Spleen (tissue), 13 donors: ENCODE measurements at places on chromosomes 12 and 14. TPM values are rescaled to one million over a fixed set of nuclear protein-coding genes. Genes with fewer than 3 reads are reported as not detected.

DNA sequence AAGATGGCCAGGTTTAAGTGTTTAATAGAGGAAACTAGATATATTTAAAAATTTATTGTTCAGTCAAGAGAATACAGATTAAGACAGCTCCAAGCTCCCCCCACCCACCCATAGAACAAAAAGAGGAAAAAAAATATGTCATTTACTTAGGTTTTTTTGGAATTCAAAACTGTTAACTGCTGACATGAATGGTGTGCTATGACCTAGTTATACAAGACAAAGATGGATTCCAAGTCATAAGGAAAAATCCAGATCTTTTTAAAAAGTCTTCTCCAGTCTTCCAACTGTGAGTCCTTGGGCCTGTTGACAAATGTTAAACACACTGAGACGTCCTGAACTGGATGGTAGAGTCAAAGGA is 1.3 kb upstream of the SETD1B start:
- no peak for DNase-seq

DNA sequence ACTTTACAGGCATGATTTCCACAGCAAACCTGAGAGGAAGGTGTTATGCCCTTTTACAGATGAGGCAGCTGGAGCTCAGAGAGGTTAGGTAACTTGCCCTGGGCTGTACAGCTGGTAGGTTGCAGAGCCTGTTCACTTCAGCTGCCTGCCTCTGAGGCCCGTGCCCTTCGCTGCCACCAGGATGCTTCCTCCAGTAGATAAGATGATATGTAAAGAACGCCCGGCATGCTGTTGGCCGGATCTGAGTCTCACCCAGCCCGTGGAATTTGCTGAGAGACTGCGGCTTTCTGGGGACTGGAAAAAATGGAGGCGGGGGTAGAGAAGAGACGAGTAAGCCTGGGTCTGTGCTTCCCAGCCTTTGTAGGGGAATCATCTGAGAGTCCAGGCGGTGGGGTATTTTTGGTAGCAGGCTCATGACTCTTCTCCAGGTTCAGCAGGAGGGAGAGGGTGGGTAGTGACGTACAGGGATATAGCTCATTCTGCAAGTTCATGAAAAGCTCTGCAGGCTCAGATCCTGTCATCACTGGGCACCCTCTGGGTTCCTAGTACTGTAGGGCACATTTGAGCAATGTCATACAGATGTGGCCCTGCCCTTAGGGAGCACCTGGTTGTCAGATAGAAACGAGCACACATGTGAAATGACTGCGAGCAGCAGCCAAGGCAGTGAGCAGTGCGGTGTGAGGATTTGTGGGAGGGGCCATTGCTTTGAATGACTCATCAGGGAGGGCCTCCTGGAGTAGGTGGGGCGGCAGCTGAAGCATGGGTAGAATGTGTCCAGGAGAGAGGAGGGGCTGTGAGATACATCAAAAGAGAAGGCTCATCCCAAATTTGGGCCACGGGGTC is 159.4 kb downstream of the TSPAN9 start:
- no peak for DNase-seq

EXOC5 gene
- 48.6 TPM for total RNA-seq

ETFBKMT gene
- total RNA-seq = 5.6 TPM

PLCZ1 gene
- total RNA-seq = not detected
